ENCODE measurements at places on chromosomes 1 and 21. TPM values are rescaled to one million over a fixed set of nuclear protein-coding genes. Genes with fewer than 3 reads are reported as not detected.

The AK4 gene
- 21.5 TPM for total RNA-seq

DNA sequence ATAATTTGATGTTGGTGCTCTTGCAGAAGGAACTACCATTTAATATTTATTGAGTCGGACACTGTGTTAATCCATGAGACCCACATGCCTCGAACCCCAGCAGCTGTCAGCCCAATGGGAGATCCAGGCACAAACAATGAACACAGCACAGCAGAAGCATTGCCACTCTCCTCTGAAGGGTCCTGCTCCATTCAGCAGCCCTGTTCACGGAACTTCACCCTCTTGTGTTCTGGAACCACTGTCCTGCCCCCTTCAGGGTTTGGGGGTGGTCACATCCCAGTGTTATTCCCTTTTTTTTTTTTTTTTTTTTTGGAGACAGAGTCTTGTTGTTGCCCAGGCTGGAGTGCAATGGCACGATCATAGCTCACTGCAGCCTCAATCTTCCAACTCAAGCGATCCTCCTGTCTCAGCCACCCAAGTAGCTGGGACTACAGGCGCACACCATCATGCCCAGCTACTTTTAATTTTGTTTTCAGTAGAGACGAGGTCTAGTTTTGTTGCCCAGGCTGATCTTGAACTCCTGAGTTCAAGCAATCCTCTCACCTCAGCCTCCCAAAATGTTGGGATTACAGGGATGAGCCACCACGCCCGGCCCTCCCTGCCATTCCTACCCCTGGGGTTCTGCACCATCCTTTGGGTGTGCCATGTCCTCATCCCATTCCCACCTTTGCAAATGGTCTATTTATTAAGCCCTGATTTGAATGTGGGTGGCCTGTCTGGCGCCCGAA is 70.2 kb downstream of the EVA1C start:
- DNase-seq = no peak

- DNase-seq = no peak
Measured at GRCh38 chr1:168498956-168499687, 44.7 kb downstream of the XCL2 start.

The REG4 gene
- total RNA-seq = not detected

The ANGPTL3 gene
- total RNA-seq = not detected

The CFHR5 gene
- total RNA-seq = not detected

The HIVEP3 gene
- 7.6 TPM for total RNA-seq

The KRTAP20-1 gene
- total RNA-seq = not detected

DNA sequence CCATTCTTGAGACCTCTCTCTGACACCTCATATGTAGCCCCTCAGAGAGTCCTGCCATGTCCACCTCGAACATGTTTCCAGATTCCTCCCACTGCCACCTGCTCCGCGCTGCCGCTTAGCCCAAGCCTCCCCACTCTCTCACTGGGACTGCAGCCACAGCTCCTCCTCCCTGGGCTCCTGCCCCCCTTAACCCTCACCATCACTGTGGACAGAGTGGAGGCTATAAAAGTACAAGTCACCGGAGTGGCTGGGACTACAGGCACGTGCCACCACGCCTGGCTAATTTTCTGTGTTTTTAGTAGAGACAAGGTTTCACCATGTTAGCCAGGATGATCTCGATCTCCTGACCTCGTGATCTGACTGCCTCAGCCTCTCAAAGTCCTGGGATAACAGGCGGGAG is 77.0 kb downstream of the VWA5B1 start:
- DNase-seq = no peak

DNA sequence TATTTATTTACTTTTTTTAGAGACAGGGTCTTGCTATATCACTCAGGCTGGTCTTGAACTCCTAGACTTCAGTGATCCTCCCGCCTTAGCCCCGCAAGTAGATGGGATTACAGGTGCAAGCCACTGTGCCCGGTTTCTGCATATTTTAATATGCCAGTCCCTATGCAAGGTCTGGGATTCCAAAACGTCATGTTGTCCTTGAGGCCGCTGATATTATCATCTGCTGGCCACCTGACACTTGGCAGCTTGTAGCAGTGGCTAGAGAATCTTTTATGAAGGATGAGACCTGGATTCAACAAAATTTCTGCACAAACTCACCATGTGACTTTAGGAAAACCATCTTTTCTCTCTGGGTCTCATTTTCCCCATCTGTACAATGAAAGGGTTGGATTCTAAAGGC is 32.9 kb upstream of the OSBPL9 start:
- DNase-seq = no peak

- DNase-seq = no peak
Measured at GRCh38 chr1:245246433-245246832, 91.6 kb downstream of the KIF26B start.

DNA sequence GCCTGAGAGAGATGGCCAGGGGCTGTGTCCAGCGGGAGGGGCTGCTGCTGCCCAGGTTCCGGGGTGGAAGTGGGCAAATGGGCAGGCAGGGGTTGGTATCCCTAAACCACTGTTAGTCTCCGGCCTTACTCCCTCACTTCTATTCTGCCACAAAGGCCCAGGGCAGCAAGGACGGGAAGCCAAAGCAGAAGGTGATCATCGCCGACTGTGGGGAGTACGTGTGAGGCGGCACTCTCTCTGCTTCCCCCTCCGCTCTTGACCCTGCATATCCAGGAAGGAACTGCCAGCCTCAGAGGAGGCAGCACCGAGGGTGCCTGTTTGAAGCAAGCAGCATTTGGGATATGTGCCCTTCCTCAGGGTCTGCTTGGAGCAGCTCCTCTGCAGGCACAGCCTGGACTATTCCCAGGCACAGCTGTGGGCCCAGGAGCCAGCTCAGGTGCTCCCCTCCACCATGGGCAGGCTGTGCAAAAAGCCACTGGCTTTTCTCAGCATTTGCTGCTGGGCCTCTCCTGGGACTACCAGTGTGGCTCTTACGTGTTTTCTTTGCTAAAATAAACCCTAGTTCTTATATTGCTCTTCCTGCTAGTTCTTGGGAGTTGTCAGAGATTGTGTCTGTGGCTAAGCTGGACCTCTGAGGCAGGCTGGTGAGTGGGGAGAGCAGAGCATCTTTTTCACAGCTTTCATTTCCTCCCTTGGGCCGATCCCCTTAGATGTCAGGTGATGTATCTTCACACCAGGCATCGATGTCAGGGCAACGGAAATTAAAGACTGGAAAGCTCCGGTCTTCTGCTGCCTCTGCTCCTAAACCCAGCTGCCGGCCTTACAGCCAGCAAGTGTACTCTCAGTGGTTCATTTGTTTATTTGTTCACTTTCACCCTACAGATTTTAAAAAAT is 14.7 kb downstream of the PPIE start:
- no peak for DNase-seq

DNA sequence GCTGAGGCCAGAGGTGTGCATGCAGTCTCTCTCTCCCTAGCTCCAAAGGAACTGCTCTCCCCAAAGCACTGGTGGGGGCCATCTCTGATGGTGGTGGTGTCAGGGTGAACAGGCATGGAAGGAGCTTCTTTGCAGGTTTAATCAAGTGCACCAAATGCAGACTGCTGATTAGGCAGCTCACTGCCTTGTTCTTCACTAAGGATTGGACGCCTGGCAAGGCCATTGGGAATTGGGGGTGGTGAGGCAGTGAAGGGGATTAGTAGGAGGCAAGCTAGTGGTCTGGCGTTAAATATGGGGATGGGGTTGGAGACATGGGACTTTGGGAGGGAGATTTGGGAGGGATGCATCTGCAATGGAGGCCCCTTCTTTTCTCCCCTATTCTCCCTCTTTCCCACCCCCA is 1.5 kb downstream of the CACNA1E start:
- DNase-seq = no peak

The STIL gene
- 3.8 TPM for total RNA-seq

GRCh38 chr1:46940307-46940706 is 969 bp downstream of the CYP4A11 start:
- DNase-seq = no peak

- no peak for DNase-seq
Measured at GRCh38 chr1:182785181-182785580, 4.4 kb upstream of the NPL start.

The CD1B gene
- not detected for total RNA-seq

GRCh38 chr21:40162075-40162474 is 294.8 kb downstream of the PCP4 start:
- no peak for DNase-seq

The ARHGEF2 gene
- 92.3 TPM for total RNA-seq

The RAB25 gene
- total RNA-seq = not detected

DNA sequence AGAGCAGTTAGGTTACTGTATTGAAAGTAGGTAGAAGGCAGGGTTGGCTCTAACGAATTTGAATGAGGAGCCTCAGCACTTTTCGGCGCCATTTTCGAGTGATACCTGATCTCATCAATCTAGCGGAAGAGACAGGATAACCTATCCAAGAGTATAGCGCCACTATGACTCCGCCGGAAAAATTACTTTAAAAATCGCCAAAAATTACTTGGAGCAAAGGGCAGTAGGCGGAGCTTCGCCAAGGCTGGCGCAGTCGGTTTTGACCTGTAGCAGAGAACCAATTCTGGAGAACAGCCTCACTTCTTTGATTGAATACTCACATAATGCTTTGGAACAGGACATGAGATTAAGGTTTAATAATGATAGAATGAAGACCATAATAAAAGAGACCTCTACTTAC is 25.6 kb downstream of the EFCAB7 start:
- DNase-seq = no peak

GRCh38 chr1:152667648-152668047 is 4.5 kb downstream of the LCE2D start:
- no peak for DNase-seq

DNA sequence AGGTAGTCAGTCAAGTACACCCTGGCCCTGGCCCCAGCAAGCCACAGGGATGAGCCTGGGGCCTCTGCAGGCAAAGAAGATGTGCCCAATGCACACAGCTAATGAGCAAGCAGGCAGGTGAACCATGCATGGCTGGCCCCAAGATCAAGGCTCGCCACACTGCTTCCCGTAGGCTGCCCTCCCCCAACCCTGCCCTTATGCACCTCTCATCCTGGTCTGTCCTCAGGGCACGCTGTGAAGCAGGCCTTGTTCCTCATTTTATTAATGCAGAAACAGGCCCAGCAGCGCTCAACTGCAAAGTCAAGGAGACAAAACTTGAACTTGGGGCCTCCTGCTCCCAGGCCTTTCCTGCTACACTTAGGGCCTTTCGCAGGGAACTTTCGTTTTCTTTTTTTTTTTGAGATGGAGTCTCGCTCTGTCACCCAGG is 35.6 kb upstream of the ID3 start:
- DNase-seq = no peak

DNA sequence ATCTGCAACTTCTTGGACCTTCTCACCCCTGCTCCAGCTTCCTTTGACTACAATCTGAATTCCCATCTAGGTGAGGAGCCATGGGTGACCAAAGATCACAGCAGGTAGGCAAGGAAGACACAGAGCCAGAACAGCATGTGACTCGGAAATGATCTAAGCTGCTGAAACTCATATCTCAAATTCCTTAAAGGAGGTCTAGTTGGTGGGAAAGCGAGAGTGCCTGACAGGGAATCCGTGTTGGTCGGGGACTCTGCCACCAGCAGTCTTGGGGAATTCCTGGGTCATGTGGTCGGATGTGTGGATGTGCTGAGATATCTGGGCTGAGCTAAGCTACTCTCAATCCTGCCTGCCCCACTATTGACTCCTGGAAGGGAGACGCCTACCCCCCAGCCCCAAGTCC is 3.2 kb upstream of the NUAK2 start:
- DNase-seq = no peak

DNA sequence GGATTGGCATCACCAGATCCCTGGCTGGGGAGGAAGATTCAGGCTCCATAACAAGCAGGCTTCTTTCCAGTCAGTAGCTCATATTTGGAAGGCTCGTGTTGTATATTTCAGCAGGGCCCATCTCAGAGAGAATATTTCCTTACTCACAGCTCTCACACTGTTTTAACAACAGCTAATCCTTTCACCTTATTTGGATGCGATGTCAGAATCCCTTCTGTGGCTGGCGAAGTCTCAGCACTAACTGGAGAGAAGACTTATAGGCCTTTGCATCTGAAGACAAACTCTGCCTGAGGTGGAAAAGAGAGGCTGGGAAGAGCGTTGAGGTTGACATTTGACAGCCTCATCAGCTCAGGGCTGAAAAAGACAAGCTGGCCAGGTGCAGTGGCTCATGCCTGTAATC is 47.2 kb upstream of the CAPZB start:
- DNase-seq = no peak

The SPATA17 gene
- 0.58 TPM for total RNA-seq

The TGFB2 gene
- 48.7 TPM for total RNA-seq

The SELP gene
- total RNA-seq = 27.7 TPM

- no peak for DNase-seq
Measured at GRCh38 chr1:218347723-218348627, 2.8 kb downstream of the TGFB2 start.

GRCh38 chr1:156080241-156080862 is 1.9 kb downstream of the MEX3A start:
- DNase-seq = no peak

GRCh38 chr1:180949616-180950000 is 36.9 kb downstream of the KIAA1614 start:
- no peak for DNase-seq

The TRIM45 gene
- total RNA-seq = 3.0 TPM

- DNase-seq = peak; percentile 37
Measured at GRCh38 chr1:204971517-204972336, 71.3 kb upstream of the CNTN2 start.

GRCh38 chr1:161932668-161933067 is 91.0 kb downstream of the OLFML2B start:
- no peak for DNase-seq

The KHDRBS1 gene
- 86.4 TPM for total RNA-seq

The LCE1B gene
- total RNA-seq = not detected

DNA sequence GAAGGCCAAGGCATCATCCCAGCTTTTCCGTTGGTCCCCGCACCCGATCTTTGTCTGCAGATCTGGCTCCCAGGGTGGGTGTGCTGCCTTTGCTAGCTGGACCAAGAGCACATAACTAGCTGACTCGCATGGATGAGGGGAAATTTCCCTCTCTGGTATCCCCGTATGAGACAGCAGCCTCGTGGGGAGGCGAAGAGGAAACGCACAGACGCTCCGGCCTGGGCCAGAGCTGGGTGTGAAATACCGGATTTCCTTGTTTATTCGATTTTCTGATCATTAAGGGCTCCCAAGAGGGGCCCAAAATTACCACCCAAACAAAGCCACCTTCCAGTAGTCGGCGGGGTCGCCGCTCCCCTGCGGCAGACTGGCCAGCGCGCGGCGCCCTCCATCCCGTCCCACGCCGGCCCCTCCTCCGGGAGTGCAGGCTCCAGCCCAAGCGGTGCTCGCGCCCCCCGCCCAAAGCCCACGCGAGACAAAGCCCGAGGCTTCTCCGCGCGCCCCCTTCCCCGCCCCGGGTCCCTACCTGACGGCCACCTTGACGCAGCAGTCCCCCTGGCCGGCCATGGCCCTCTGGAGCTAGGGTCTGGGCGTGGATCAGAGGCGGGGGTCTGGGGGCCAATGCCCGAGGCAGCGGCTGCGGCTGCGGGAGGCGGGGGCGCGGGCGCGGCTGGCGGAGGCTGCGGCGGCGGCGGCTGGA is 546 bp downstream of the KIF21B start:
- DNase-seq = no peak

Data from glomerular endothelial cell (primary cell).